ENCODE measurements at places on chromosomes 1 and 21.

DNA sequence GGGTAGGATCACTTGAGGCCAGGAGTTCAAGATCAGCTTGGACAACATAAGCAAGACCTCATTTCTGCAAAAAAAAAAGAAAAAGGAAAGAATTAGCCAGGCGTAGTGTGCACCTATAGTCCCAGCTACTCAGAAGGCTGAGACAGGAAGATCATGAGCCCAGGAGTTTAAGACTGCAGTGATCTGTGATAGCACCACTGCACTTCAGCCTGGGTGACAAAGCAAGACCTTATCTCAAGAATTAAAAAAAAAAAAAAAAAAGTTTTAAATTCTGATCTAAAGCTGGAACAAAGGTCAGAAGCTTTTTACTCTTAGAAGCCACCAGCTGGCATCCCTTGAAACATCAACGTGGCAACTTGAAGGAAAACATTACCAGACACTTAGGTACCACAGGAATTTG lies 45.3 kb downstream of the HENMT1 start:
- no peak for DNase-seq

GRCh38 chr1:163366555-163366954 lies 44.8 kb downstream of the NUF2 start:
- DNase-seq: no peak

DNA sequence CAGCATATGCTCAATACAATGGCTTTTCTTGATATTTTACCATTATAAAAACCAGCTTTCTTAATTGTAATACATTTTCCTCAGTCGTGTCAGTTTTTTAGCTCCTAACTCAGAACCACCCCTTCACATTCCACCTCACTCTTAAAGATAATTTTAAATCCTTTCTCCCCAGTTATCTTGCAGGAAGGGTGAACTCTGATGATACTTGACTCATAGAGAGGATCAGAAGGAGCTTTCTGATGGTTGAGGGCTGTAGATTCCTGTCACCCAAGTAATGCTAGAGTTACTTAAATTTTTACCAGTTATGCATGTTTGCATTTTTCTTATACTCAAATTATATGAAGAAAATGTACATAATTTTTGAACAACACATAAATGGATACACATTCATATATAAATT lies 233.7 kb downstream of the NCAM2 start:
- DNase-seq: no peak

- no peak for DNase-seq
These were observed 122.3 kb upstream of the GRIK3 start for GRCh38 chr1:37156646-37157045.

- no peak for DNase-seq
These were observed 239.6 kb upstream of the BEND5 start for GRCh38 chr1:49016030-49016977.

DNA sequence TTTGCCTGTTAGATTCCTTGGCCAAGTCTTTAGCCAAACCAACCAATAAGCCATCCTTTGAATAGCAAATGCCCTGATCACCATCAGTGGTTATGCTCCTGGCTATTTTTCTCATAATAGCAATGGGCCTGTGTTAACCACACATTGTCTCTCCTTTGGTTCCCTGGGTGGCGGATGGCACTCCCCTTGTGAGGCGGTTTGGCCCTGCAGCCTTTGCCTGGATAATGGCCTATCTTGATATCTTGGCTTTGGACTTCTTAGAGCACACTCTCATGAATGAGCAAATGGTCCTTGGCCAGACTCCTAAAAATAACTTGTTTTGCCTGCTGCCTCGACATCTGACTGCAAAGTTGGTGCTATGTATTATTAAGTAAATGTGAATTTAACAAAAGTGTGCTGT lies 22.4 kb upstream of the ZBTB18 start:
- DNase-seq: no peak

DNA sequence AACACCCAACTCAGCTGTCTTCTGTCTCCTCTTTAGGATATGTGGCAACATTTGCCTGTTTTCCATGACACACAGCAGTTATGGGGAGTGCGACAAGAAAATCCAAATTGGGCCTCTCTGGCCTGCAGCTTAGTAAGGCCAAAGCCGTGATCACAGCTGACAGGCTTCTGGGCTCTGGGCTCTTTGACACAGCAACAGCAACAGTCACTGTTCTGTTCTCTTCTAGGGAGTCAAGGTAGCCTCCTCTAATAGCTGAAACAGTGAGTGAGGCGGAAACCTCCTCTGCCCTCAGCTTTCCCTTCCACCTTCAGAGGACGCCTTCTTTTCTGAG lies 19.0 kb downstream of the CLCA1 start:
- no peak for DNase-seq

GRCh38 chr1:101262630-101263348 lies 26.0 kb downstream of the S1PR1 start:
- no peak for DNase-seq

- no peak for DNase-seq
These were observed 29.0 kb upstream of the CLDN14 start for GRCh38 chr21:36508948-36509347.

DNA sequence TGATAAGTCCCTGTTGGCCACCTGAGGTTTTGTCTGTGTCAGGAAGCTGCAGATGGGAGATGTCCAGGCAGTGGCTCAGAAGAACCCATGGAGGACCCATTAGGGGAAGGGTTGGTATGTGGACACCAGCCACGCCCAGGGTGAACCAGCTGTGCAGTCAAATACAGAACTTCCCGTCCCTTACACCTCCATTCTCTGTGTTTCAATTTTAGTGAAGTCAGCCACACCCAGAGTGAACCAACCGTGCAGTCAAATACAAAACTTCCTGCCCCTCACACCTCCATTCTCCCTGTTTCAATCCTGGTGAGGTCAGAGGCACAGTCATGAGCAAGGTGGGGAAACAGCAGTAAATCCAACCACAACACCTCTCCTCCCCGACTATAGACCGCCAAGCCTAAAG lies 27.4 kb downstream of the BACE2 start:
- DNase-seq: no peak

DNA sequence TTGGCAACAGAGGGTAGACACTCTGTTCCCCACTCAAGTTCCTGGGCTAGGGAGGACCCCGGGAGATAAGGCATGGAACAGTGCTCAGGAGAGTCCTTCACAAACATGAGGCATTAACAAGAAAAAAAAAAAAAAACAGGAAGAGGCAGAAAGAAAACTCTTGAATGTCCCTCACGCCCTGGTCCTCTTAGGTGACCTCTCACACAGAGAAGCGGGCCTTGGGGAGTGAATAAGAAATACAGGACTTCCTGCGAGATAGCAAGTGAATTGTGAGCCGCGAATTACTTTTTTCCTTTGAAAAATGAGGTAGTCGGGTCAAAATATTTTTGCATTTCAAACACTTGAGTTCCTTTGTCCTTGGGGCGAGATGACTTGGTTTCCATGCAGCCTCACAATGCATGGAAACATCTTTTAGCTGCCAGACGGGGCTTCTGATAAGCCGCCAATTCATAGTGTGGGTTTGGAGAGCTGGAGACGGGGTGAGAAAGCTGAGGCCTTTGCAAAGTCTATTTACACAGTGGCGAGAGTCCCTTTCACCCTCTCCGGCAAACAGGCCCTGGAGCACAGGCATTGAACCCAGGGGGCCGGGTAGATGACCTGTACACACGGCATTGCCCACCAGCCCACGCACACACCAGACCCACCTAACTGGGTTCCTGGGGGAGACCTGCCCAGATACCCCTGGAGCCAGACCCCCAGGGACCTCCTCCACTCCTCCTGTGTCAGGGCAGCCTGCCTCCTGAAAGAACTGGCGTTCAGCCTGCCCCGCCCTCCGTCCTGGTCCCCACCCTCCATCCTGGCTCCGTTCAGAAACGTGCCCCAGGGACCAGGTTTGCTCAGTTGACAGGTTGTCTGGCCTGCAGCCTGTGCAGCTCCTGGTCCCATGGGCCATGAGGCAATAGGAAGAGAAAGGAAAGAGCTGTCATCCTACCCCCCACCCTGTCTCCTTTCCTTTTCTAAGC lies 192.3 kb downstream of the PRDM16 start:
- no peak for DNase-seq

- no peak for DNase-seq
These were observed 80.2 kb upstream of the GREM2 start for GRCh38 chr1:240691909-240692705.

DNA sequence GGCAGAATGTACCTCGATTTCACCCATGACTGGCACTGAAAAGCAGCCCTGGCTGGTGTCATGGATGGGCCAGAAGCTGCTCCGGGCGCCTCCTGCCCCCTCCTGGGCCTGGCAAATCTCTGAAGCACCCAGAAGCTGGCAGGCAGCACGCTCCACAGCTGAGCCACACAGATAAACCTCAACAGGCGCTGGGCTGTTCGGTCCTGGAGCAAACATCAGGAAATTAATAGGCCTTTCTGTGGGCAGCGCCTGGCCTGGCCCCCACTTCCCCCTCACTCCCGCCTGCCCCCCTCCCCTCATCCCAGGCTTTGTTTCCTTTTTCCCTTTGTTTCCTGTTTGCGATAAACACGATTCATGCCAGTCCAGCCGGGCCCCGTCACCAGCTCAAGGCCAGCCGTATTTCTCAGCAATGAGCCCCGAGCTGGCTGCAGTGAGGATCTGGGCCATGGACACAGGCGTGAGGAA lies 20.1 kb upstream of the DISP3 start:
- no peak for DNase-seq

- no peak for DNase-seq
These were observed 27.7 kb downstream of the AGO3 start for GRCh38 chr1:35958558-35958957.

GRCh38 chr1:245398180-245398579 lies 243.4 kb downstream of the KIF26B start:
- no peak for DNase-seq

DNA sequence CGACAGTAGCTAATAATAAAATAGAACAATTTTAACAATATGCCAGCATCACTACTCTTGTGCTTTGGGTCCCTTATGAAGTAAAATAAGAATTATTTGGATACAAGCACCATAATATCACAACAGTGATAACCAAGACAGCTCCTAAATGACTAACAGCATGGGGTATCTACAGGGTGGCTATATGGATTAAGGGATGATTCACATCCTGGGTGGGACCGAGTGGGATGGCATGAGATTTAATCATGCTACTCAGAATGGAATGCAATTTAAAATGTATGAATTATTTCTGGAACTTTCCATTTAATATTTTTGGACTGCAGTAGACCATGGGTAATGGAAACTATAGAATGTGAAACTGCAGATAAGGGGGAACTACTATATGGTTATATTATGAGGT lies 28.1 kb upstream of the B3GALNT2 start:
- no peak for DNase-seq

- DNase-seq: no peak
These were observed 958 bp downstream of the LYPLAL1 start for GRCh38 chr1:219174460-219175211.

DNA sequence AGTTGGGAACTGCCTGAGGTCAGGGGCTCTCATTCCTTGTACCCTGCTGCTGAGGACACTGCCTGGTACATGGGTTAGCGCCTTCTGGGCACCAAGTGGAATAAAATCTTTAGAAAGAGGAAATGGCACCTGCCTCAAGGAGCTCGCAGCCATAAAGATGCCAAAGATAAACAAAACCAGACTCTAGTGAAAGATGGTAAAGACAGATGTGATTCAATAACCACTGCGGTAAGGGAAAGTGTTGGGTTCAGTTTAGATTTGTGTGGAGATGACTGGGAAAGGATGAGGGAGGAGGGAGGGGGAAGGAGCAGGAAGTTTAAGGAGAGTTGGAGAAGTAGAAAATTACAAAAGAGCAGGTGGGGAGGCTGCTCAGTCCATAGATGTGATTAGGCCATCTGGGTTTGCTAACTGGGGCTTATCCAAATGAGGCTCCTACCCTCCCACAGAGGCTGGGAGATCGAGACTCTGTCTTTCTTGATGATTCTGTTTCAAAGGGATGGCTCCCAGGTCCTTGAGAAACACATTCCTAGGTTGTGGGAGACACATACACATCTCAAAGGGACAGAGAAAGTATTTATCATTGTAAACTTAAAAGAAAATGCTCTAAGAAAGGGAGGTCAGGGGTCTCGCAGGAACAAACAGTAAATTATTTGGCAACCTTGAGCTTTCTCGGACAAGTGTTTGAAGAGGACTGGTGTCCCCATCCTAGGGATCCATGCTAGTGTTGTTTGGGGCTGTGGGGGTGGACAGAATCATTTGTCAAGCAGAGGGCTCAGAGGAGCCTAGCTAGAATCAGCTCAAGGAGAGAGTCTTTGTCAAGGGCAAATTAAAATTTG lies 65.7 kb upstream of the MORC3 start:
- DNase-seq: no peak

DNA sequence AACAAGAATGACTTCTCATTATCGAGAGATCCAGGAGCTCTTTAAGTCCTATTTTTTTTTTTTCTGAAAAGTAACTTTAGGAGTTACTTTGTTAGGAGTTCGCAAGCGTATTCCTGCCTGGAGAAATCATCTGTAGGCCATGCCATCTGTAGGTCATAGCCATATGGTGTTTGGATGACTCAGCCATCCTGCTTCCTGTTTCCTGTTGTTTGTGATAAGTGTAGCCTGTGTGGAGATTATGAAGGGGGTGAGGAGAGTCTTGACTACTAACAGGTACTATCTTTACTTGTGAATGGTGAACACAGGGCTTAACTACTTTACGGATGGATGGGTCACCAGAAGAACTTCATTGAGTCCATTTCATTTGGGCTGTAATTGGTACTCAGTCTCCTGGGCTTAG lies 327.2 kb downstream of the PTPRU start:
- DNase-seq: no peak

DNA sequence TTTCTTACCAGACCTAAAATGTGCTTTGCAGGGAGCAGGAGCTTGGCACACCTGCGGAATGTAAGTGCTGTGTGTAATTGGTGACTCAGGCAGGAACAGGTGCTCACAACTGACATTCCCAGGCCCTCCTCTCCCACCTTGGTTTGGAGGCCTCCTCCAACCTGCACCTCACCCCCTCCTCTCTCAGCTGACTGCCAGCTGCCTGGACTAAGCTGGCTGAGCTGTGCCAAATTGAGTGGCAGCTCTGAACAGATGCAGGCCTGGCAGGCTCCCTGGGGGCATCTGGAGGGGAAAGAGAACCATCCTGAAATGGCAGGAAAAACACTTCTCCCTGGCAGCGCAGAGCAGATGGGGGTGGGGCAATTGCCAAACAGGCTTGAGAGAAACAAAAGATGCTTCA lies 91.7 kb upstream of the PGBD5 start:
- DNase-seq: no peak

DNA sequence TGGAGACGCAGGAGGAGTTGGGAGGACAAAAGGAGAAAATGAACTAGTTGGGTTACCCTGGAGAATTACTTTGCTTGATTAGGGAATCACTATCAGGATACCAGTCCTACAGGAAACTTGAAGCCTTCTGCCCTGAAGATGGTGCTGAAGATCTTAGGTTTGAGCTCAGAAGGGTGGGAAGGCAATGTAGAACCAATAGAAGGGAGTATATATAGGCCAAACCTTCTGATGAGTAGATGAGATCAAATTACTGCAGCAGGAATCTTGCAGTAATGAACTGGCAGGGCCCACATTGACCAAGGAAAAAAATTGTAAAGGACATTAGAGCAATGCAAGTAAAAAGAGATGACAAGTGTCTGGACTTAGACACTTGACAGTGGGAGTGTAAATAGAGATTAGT lies 116.3 kb upstream of the CACYBP start:
- DNase-seq: no peak

- no peak for DNase-seq
These were observed 54.3 kb downstream of the ZSWIM5 start for GRCh38 chr1:45152126-45152525.
